ENCODE measurements at places on chromosomes 6 and 20.

GRCh38 chr6:133169901-133170300, 71.3 kb upstream of the EYA4 start:
- DNase-seq = no peak

- no peak for DNase-seq
These were observed 34.5 kb upstream of the HBS1L start for GRCh38 chr6:135088818-135089809.

DNA sequence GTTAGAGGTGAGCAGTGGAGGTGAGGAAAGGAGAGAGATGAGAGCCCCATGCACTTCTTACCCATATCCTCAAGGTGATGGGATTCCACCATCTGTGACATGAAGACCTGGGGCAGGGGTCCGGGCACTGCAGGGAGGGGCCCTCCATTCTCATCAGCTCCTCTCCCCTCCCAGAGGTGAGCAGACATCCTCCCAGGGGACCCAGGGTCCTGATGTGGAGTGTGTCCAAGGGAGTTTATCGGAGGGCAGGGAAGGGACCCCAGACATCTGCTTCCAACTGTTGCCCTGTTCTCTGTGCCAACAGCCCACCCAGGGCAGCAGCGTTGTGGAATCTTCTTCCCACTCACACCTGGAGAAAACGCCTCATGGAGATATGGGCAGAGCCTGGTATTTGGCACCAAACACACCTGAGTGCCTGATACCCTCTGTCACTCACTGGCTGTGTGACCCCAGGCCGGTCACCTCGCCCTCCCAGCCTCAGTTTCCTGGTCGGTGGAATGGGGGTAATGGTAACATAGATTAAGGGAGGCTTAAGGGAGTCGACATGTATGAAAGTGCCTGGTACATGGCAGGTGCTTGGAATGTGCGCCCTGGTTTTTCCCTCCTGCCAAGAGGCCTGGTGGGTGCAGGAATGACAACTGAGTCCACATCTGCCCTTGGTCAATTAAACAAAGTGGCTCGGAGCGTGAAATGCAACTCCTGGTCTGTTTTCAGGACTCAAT, 227.9 kb downstream of the PREX1 start:
- no peak for DNase-seq

DNA sequence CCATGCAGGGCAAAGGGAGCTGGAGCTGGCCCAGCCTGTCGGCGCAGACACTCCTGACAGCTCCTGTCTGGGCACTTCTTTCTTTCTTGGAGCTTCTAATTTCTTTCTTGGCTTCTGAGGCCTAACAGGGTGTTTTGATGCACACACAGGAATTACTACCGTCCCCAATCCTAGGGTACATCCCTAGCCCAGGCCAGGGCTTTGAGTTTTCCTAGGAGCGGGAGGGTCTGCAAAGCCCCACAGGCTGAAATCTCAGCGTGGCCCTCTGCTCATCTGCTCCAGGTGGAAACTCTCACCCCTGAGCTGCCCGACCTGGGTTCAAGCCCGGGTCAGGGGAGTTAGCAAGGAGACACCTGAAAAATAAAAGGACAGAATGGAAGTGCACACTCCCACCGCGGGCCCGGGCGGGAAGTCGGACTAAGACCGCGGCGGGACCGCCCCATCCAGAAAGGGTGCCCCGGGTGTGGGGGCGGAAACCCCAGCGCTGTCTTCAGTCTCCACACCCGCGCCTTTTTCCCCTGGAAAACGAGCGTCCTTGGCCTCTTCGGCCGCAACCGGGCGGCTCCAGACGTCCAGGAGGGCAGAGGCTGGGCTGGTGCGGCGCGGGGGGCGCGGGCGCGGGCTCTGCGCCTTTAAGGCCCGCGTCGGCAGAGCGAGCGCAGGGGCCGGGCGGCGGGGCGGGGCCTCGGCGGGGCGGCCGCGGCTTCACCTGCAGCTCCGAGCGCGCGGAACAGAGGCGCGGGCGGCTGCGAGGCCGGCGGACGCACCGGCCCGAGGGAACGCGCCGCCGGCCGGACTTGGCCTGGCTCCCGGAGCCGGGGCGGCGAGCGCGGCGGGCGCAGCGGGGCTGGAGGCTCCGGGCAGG, at the start of gene CDH4:
TSS of gene CDH4 (plus strand) at position 733 of the 865 bp plus-strand sequence.
- DNase-seq = no peak

- no peak for DNase-seq
These were observed 52.2 kb downstream of the TGM2 start for GRCh38 chr20:38112930-38113294.

GRCh38 chr6:81697559-81697958, 54.9 kb downstream of the TENT5A start:
- DNase-seq = no peak

- no peak for DNase-seq
These were observed 100.0 kb upstream of the TAB2 start for GRCh38 chr6:149217466-149217888.

- no peak for DNase-seq
These were observed 36.8 kb downstream of the BCAS4 start for GRCh38 chr20:50831622-50832021.

DNA sequence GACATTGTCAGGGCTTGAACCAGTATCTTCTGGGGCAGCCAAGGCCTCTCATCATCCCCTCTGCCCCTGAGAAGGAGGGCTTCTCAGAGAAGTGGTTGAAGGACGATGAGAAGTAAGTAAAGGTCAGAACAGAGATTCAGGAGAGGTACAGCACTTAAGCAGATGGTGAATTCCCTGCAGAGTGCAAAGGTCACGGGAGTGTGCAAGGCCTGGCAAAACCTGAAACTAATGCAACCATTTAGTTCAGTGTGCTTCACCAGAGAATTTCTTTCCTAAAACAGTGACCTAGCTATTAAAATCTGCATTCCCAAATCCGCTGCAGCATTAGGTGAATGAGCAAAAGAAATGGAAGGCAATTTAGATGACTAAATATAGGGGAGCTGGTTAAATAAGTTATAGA, 58.4 kb downstream of the TRERF1 start:
- DNase-seq = no peak

GRCh38 chr20:53570446-53571276, 23.0 kb downstream of the ZNF217 start:
- DNase-seq = no peak

GRCh38 chr6:2738373-2738979, 12.2 kb downstream of the MYLK4 start:
- DNase-seq = peak; percentile 47

DNA sequence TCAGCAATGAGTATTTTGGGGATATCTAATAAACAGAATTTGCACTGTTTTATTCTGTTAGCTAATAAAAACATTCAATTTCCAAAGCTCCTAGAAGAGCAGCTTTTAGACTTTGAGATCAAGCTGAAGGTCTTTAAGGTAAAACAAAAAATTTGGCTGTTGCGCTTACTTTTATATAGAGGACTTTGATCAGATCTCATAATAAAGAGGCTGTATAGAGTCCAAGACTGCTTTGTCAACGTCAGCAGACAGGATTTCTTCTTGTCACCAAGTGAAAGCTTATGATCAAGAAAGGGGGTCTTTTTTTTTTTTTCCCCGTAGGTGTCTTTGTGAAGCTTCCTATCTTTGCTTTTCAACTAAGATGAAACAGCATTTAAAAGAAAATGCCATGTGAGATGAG, 556.5 kb upstream of the SLC35B3 start:
- no peak for DNase-seq

DNA sequence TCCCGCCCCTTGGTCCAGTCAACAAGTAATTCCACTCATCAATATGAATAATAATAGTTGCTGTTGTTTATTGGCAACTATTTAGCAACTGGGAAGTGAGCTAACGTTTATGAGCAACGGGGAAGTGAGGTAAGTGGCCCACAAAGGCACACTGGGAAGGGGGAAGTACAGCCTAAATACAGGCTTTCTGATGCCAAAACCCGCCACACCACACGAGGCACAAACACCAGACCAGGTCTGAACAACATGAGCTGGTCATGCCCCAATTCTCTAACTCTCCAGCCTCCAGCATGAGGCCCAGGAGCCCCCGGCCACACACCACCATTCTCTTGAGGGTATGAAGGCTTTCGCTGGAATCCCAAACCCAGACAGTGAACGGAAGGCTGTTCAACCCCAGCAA, 50.8 kb downstream of the PREX1 start:
- DNase-seq = no peak

DNA sequence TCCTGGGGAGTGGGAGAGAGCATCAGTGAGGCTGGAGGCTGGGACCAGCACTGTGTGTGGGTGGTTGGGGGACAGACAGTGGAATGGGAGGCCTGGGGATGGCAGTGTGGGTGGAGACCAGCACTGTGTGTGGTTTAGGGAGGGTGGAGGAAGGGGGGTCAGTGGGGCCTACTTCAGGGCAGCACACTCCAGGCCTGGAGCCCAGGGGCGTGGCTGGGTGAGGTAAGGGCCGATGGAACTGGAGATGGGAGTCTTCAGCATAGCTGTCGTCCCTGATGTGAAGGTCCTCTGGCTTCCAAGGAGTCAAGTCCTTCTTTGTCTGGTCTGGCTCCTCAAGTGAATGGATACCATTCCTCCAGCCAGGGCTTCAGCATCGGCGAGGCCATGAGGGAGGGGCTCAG, 18.6 kb downstream of the KCNK17 start:
- DNase-seq = no peak

DNA sequence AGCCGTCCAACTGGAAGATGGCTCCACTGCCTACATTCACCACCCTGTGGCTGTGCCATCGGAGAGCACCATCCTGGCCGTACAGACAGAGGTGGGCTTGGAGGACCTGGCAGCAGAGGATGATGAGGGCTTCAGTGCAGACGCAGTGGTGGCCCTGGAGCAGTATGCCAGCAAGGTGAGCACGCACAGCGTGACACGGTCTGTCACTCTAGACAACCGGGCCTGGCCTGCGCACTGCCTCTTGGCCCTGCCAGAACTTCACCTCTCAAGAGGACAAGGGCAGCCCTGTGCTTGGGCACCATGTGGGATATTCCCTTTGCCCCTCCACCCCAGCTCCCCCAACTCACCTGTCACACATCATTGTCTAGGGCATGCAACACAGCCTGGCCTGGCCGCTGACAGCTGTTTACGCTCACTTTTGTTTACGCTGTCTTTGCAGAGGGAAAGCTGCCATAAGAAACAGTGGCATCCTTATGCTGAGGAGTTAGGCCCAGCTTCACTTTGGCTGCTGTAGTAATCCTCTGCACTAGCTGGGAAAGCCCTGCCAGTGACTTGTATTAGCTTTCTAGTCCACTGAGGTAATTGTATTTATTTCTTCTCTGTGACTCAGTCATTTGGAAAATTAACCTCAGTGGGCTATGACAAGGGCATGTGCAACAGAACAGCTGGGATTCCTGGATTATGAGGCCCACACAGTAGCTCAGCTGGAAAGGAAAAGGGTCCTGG, 9.8 kb upstream of the DEF6 start:
- DNase-seq = no peak

DNA sequence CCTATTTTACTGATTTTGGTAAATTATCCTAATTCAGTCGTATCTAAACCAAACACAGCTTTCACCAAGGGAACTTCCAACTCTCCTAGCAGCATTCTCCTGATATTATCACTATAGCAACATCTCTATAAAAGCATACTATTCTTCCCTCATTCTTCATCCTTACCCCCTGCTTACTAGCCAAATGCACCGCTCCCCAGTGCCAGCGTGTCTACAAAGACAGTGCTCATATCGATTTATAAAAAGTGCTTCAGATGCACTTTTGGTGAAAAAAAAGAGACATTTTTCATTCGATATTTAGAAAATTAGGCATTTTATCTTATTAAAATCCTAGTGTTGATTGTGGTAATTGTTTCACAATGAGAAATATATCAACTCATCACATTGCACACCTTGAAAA, 74.0 kb downstream of the SYNE1 start:
- DNase-seq = no peak

DNA sequence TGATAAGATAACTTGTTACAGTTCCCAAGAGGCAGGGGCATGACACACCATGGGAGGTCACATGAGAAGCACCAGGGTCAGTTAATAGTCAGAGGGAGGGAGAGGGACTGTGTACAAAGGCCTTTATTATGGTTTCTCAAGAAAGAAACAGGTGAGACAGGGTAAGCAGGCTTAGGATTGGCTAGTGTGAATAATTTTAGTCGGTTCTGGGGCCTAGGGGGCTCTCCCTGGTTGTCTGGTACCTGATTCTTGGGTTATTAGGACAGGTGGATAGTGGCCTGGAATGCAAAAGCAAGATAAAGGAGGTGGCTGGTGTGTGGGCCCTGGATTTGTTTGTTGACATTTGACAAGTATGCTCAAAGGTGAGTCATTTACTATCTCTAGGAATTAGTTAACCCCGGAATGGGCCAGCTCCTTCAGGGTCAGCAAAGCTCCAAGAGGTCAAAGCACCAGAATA, 49.4 kb upstream of the MCUR1 start:
- DNase-seq = no peak

DNA sequence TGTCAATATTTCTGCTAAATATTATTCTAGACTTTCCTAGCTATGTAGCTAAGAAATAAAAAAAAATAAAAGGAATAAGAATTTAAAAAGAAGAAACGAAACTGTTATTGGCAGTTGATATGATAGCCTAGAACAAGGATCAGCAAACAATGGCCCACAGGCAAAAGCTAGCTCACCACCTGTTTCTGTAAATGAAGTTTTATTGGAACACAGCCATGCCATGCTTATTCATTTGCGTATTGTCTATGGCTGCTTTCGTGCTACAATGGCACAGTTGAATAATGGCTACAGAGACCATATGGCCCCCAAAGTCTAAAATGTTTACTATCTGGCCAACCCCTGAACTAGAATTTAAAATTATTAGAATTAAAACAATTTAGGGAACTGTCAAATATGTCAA, 952.6 kb upstream of the MAP3K7 start:
- DNase-seq = no peak

DNA sequence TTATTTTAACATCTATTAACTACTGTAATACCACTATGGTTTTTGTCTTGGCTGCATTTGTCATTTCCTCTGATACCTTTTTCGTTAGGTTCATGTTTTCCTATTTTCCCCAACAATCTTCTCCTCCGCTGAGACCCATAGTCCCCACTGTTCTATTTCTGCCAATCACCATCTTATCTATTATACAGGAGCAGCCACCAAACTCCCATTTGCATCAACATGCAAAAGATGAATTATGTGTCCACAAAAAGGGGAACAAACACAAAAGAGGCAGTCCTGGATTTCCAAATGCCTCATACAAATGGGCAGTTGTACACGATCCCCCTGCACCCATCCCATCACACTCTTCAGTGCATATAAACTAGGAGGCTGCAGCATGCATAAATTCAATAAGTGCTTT, 121.7 kb upstream of the MYLIP start:
- DNase-seq = no peak

Measured in activated CD4-positive, alpha-beta T cell treated with anti-CD3 and anti-CD28 coated beads, Interleukin-2, amount 50 U/mL, for 1 hour (primary cell).